ENCODE measurements at places on chromosomes 3 and 15.
A peak's percentile ranks its signal among the peaks of the same experiment; 100 is the strongest.

GRCh38 chr3:68007621-68008226 is 353.3 kb upstream of the SUCLG2 start:
- DNase-seq: no peak

DNA sequence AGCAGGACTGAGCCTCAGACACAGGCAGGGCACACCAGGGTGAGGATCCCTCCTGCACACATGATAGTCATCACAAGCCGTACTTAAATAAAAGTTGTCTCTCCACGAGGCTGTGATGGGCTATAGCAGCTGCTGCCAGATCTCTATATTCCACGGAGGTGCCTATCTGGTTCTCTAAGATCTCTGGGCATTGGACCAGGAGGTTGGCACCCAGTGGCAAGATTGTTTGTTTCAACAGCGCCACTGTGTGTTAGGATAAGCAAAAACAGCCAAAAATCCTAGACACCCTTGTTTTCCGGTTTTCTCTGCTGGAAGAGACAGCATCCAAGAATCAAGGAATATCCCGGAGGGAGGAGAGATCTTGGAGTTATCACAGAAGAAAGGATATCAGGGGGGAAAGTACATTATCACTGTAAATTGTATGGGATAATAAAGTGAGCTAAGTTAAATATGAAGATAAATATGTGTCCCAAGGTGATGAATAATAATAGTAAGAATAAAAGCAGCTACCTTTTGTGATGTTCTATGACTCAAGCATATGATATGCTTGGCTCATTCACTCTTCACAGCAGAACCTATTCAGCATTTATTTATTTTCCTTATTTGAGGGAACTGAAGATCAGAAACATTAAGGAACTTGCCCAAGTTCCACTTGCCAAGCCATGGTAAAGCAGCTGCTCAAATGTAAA is 90.6 kb upstream of the AKAP13 start:
- peak; percentile 0 for DNase-seq

DNA sequence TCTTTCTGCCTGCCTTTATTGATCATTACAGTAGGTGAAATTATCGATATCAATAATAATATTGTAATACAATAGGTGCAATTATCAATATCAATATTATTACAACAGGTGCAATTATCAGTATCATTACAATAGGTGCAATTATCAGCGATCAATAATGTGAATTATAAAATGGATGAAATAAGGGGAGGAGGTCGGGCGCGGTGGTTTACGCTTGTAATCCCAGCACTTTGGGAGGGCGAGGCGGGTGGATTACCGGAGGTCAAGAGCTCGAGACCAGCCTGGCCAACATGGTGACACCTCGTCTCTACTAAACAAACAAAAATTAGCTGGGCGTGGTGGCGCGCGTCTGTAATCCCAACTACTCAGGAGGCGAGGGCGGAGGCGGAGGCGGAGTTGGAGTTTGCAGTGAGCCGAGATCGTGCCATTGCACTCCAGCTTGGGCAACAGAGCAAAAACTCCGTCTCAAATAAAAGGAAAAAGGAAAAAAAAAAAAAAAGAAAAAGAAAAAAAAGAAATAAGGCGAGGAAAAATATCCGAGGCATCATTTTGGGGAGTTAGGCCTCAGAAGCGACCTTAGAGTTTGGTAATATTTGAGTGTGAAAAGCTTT is 611 bp upstream of the BNIP2 start:
- peak; percentile 70 for DNase-seq

GRCh38 chr3:88369767-88370166 is 220.0 kb downstream of the C3orf38 start:
- DNase-seq: no peak

GRCh38 chr3:159266779-159267178 is 464.9 kb downstream of the MFSD1 start:
- no peak for DNase-seq

DNA sequence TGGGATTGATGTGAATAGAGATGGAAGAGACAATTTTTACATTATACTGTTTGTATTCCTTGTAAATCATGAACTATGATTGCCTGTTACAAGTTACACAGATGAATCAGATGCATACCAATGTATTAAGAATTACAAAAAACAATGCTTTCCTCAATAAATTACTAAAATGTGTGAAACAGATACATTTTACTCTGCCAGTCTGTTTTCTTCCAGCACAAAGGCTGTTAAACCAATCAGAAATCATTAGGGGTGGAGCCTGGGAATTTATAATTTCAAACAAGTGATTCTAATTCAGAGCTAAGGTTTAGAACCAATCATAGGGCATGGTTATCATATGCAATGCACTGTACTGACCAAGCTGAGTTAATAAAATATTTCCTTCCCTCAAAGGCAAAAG is 21.8 kb upstream of the ANKRD28 start:
- no peak for DNase-seq

DNA sequence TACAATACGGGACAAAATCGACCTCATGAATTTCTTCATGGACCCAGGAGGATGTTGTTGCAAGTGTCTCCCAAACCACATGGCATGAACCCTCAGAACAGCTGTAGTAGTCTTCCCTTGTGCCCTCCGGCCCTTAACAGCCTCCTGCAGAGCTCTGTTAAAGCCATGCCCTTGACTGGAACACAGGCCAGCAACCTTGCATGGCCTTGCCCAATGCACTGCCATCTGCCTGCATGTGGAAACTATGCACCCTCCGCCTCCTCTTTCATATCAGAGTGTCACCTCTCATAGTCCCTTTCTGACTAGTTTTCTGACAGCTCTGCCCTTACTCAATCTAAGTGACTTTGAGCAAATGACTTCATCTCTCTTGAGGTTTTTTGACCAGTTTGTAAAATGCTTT is 39.4 kb upstream of the TRIM71 start:
- no peak for DNase-seq

GRCh38 chr3:133938770-133939462 is 43.2 kb upstream of the RAB6B start:
- DNase-seq: no peak

DNA sequence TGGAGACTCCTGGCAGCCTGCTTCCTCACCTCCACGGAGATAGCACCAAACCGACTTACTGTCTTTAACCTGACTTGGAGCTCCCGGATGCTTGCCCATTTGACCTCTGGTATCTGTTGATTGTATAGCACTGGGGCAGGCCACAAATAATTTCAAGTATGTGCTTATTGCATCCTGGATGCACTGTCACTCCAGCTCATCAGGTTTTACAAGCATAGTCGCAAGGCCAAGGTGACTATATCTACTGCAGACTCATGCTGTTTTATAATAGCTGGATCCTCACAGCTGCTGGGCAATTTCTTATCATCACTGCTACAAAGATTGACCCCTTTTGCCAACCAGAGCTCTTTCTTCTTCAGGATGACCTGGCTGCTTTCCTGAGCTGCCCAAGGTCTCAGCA is 45.6 kb downstream of the PEX5L start:
- DNase-seq: no peak

DNA sequence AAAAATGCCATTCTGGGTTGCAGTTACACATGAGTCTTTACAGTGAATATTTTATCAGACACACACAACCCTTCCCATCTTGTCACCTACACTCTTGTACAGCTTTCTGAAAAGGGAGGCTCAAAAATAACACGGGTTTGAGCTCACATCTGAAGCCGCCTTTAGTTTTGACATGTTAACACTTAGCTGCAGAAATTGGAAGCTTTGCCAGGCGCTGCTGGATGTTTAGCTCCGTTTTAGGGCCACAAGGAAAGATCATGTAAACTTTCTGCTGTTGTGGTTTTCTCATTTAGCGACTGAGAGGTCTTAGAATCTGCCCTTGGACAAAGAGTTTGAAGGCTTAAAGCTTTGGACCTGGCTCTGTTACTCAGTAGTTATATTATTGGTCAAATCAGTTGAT is 120.1 kb downstream of the OXNAD1 start:
- DNase-seq: no peak

- no peak for DNase-seq
Observed at GRCh38 chr3:49406571-49407565, 4.9 kb downstream of the RHOA start.

DNA sequence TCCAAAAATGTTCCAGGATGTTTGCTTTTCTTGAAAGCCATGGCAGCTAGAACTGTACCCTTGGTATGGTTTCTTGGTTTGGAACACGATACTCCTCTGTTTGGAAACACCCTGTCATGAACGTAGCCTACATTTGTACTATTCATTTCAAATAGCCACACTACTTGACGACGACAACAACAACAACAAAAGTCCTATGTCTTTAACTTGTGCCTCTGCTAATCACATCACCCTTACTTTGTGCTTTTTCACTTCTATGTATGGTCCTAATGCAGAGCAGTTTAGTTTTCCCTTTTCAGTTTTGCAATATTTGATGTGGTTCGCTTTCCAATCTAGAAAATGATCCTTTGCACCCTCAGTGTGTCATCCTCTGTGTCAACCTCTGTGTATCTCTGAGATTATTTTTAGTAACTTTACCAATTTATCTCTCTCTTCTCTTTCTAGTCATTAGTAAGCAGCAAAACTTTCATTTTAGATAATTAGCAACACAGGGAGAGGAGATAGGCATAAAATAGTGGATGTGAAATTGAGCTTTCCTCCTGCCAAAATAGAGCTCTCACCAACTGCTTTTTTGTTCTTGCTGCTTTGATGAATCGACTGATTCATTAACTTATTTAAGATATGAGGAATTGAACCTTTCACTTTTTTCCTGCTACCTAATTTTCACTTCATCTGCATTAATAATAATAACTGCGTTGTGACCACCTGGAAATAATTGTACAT is 44.1 kb upstream of the TP63 start:
- no peak for DNase-seq

- no peak for DNase-seq
Observed at GRCh38 chr3:131795390-131796090, 239.3 kb downstream of the CPNE4 start.

DNA sequence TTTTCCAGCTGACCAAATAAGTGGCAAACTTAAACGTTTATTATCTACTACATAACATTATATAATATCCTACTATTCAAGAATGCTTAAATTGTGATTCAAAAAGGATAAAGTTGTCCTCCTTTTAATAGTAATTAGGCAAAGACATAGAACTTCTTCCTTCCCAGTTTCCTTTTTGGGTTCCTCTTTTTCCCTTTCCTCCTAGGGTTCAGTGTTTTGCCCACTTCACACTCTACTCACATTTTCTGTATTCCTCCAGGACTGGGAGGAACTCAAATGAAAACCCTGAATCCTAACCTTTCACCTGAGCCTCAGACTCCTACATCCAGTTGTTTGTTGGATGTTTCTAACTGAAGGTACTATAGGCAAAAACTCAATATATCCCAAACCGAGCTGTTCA is 132.5 kb downstream of the PEAK1 start:
- no peak for DNase-seq

GRCh38 chr15:27499191-27499590 is 528.2 kb downstream of the GABRG3 start:
- no peak for DNase-seq

- DNase-seq: no peak
Observed at GRCh38 chr15:89178307-89178977, 42.9 kb downstream of the RLBP1 start.

- no peak for DNase-seq
Observed at GRCh38 chr3:32913790-32914446, 37.5 kb upstream of the CCR4 start.

GRCh38 chr15:70023769-70024491 is 73.8 kb downstream of the TLE3 start:
- DNase-seq: no peak

GRCh38 chr3:119582178-119582577 is 2.9 kb downstream of the ADPRH start:
- DNase-seq: no peak

DNA sequence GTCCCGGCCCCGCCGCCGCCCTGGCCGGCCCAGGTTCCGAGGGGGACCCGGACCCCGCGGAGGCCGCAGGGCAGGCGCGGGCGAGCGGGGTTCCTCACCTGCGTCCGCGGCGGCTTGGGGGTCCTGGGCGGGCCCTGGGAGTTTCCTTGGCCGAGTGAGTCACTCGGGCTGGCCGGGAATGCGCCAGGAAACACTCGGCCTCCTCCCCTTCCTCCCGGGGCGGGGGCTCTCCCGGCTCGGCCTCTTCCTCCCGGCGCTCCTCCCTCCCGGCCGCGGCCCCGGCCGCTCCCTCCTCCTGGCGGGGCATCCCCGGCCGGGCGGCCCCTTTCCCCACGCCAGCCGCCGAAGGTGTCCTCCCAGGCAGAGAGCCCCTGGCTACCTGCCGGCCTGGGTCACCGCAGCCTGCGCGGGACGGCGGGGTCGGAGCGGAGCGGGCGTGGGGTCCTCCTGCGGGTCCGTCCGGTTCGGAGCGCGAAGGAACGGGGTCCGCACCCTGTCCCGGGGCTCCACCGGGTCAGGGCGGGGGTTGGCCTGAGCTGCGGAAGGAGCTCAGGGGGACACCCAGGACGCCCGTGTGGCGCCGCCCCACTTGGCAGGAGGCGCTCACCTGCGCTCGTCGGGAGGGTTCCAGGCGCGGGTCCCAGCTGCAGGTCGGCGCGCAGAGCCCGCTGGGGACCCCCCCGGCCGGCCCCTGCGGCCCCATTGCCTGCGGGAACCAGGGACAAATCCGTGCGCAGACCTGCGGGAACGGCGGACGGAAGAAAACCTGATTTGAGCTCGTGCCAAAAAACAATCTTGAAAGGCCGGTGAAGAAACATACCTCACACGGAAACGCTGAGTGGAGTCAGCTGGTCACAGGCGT is at the start of gene CYFIP1:
CYFIP1 (minus strand) TSS at position 180 of the 862 bp plus-strand sequence. CDS start 33,083 bp downstream, outside the sequence.
- DNase-seq: peak; percentile 32

DNA sequence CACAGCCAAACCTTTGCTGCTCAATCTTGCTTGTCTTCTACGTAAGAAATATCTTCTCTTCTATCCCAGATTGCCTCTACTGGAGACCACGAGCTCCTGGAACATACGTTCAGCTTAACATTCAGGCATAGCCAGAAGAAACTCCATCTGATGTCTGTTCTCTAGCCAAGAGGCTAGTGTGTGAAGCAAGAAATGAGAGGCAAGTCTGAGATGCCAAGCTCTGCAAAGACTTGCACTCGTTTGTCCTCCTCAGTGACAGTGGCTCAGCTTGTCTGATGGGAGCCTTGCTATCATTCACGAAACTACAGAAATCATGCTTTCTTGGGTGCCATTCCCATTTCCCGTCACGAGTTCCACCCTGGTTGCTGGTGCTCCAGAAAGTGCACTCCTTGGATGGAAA is at the start of gene SCN10A:
SCN10A (minus strand) TSS at position 192 of the 400 bp plus-strand sequence. CDS start 22,207 bp downstream, outside the sequence.
- DNase-seq: no peak

- no peak for DNase-seq
Observed at GRCh38 chr3:171673951-171674350, 136.3 kb downstream of the PLD1 start.

GRCh38 chr15:73926219-73927002 is at the start of gene LOXL1:
Gene LOXL1, plus strand, starts transcription at chr15:73926462. Its CDS starts 322 bp downstream, at chr15:73926784.
- peak; percentile 61 for DNase-seq

DNA sequence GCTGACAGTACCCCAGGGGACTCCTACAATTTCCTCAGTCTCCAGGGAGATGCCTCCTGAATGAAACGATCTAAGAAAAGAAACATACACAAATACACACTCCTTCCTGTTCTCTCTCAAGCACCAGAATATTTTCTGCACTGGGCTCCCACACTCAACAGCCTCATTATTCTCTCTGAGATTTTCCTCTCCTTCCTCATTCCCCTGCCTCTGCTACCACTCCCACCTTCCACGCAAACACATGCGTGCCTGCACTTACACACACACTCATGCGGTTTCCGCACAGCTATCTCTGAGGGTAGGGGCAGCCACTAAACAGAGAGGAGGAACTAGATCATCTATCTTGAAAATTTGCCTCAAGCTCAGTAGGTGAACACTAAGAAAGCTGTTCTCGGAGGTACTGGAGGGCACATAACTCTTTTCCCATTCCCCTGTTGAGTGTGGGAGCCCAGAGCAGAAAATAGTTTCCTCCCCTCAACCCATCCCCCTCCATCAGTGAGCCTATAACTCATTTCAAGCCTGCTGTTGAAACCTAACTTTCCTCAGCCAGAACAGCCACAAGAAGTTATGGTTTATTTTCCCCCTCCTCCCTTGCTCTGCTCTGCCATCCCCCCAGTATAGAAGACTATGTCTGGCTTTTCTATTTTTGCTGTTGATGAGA is 30.5 kb upstream of the TIPARP start:
- DNase-seq: no peak

Data from NCI-H2171 (cell line).